ENCODE measurements at places on chromosomes 12 and 14.

DNA sequence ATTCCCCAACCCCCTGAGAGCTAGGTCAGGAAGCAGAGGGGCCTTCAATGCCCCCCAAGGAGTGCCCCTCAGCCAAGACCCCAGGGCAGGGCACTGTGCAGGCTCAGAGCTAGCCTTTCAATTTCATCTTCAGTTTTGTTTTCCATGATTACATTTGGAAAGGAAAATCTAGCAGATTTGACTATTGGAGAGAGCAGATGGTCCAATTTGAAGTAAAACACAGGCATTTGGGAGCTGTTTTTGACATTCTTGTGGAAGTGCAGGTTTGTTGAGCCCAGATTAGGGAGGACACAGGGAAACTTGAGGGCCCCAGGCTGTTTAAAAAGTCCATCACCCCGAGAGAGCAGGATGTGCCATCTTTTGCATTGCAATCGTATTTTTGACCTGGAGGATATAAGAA lies 58.6 kb upstream of the GPATCH2L start:
- H3K27ac ChIP-seq, result no peak overlapping the region
- H3K36me3 ChIP-seq, result no peaks in the 10 kb centered on the region
- peaks cover 11% of the 10 kb centered on the region for H3K4me1 ChIP-seq
- no peak for DNase-seq

- H3K27me3 ChIP-seq, result no peaks in the 10 kb centered on the region
- no peaks in the 10 kb centered on the region for H3K4me1 ChIP-seq
- no peak for DNase-seq
Measured at GRCh38 chr12:99736760-99737269, 89.3 kb downstream of the GARIN6 start.

- no peaks in the 10 kb centered on the region for H3K4me1 ChIP-seq
- H3K27me3 ChIP-seq, result no peaks in the 10 kb centered on the region
- no peak for DNase-seq
- no peak overlapping the region for H3K4me3 ChIP-seq
Measured at GRCh38 chr14:37864861-37865718, 269.7 kb downstream of the TTC6 start.

DNA sequence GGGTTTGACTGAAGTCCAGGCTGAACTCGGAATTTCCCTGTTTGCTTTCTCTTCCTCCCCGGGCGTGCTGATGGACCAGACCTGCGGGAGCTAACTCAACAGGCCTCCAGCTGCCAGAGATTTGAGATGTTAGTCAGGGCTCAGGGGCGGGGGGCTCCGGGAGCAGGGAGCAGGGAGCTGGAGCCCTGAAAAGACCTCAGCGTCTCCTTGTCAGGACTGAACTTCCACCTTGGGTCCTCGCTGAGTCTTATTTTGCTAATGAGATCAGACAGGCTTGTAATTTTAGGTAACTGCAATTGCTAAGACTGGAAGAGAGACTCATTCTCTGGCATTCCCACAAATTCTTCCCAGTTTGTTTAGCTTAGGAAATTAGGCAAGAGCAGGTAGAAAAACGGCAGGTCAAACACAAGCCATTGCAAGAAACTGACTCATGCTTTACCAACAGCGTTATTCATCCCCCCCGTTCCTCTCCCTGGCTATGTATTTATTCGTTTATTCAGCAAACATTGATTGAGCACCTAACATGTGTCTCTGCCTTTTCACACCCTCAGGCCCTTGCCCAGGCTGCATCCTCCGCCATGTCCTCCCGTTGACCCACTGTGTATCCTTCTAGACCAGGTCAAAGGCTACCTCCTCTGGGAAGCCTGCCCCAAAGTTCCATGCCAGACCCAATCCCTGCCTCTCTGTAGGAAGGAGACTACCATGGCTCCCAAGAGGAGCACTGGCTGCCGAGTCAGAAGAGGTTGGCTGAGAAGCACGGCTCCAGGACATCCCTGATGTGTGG lies 80.4 kb upstream of the DIO3 start:
- no peak overlapping the region for H3K27ac ChIP-seq
- peaks cover 6% of the 10 kb centered on the region for H3K4me1 ChIP-seq

- no peaks in the 10 kb centered on the region for H3K4me1 ChIP-seq
- no peak overlapping the region for H3K4me3 ChIP-seq
- no peak overlapping the region for H3K27ac ChIP-seq
- no peaks in the 10 kb centered on the region for H3K36me3 ChIP-seq
- no peaks in the 10 kb centered on the region for H3K27me3 ChIP-seq
- no peak for DNase-seq
Measured at GRCh38 chr12:91722072-91722471, 423.6 kb downstream of the BTG1 start.

GRCh38 chr14:74402401-74403251 lies 23.4 kb downstream of the SYNDIG1L start:
- peaks cover 11% of the 10 kb centered on the region for H3K4me1 ChIP-seq
- DNase-seq, result no peak
- H3K27ac ChIP-seq, result no peak overlapping the region

DNA sequence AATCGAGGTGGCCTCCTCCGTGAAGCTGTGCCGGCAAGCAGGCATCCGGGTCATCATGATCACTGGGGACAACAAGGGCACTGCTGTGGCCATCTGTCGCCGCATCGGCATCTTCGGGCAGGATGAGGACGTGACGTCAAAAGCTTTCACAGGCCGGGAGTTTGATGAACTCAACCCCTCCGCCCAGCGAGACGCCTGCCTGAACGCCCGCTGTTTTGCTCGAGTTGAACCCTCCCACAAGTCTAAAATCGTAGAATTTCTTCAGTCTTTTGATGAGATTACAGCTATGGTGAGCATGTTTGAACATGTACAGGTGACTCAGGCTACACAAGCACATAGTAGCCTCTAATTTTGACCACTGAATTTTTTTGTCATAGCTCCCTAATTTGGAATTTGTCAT lies 59.7 kb downstream of the ATP2A2 start:
- H3K4me1 ChIP-seq, result no peaks in the 10 kb centered on the region
- DNase-seq, result no peak
- H3K27ac ChIP-seq, result no peak overlapping the region
- H3K27me3 ChIP-seq, result no peaks in the 10 kb centered on the region
- no peak overlapping the region for H3K4me3 ChIP-seq
- H3K36me3 ChIP-seq, result no peaks in the 10 kb centered on the region

- no peaks in the 10 kb centered on the region for H3K27me3 ChIP-seq
- no peak overlapping the region for H3K27ac ChIP-seq
- H3K36me3 ChIP-seq, result no peaks in the 10 kb centered on the region
- DNase-seq, result no peak
- H3K4me1 ChIP-seq, result no peaks in the 10 kb centered on the region
- H3K4me3 ChIP-seq, result no peak overlapping the region
Measured at GRCh38 chr14:72552236-72552635, 341.7 kb downstream of the DPF3 start.

DNA sequence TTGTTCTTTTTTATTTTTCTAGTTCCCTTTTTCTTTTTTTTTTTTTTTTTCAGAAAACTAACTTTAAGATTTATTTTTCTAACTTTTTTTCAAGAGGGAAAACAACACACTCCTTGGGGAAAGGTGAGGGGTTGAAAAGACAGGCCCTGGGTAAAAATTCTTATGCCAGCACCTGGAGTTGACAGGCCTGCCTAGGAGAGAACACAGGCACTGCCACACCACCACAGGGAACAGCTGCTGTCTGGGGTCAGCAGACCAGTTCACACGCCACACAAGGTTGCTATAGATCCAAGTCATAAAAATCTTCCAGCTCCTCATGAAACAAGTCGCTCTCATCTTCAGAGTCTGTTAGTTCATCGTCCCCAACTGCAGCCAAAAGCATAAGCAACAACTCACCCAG lies 246.4 kb downstream of the C12orf50 start:
- no peak overlapping the region for H3K27ac ChIP-seq
- no peak for DNase-seq
- H3K4me3 ChIP-seq, result no peak overlapping the region
- H3K27me3 ChIP-seq, result no peaks in the 10 kb centered on the region
- H3K36me3 ChIP-seq, result no peaks in the 10 kb centered on the region
- H3K4me1 ChIP-seq, result no peaks in the 10 kb centered on the region
